ENCODE measurements at places on chromosomes 1 and 21.
A peak's percentile ranks its signal among the peaks of the same experiment; 100 is the strongest.

DNA sequence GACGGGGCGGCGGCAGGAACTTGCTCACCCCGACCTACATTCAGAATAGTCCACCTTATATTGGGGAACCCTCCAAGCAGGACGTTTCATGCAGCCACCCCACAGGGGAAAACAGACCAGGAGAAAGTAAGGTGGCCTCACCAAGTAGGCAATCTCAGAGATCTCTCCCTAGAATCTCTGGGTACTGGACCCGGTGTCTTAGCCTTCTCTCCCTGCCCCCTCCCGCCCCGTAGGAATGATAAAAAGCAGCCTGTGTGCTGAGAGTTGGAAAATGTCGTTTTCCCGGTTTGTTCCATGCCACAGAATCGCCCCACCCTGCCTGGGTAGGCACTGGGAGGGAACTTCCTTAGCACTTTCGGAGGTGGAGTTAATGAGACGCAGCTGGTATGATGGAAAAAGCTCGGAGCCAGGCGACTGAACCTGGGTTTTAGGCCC lies 789 bp upstream of the PTPN14 start:
- no peak for DNase-seq

DNA sequence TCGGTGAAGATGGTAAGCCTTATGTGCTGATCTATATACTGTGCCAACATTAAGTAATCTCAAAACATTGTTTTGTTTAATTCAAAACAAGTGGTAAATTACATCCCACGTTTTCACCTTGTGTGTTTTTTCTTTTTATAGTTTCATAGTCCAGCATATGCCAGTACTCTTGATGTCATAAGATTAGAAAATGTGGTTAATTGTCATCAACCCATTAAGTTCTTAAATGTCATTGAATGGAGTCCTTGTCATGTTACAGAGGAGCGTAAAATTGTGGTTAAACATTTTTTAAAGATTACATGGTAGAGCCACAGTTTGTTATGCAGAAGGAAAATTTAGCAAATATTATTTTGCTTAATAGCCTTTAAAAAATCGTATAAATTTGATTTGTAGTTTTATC lies 93.1 kb downstream of the FNBP1L start:
- DNase-seq, result no peak

GRCh38 chr1:241591317-241591716 lies 48.9 kb downstream of the CHML start:
- DNase-seq, result no peak

- DNase-seq, result no peak
These were observed 5.2 kb downstream of the GPR25 start for GRCh38 chr1:200877839-200878551.

DNA sequence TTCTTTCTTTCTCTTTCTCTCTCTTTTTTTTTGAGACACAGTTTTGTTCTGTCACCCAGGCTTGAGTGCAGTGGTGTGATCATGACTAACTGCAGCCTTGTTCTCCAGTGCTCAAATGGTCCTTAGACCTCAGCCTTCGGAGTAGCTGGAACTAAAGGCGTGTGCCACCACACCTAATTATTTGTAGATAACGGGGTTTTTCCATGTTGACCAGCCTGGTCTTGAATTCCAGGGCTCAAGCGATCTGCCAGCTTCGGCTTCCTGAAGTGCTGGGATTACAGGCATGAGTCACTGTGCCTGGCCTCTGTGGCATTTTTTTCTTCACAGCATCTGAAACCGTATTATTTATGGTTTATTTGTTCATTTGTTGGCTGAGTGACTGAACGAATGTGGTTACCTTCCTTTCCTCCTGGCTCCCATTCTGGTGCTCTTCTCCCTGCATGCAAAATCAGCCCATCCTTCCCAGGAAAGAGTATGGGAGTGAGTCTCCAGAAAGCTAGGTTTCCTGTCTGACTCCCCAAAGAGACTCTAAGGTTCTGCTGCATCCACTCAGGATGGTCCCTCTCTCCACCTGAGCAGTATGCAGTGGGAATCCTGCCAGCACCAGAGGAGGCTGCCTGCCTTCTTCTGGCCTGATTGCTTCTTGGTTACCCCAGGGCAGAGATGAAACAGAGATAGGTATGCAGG lies 155.0 kb upstream of the BEND5 start:
- DNase-seq, result no peak

DNA sequence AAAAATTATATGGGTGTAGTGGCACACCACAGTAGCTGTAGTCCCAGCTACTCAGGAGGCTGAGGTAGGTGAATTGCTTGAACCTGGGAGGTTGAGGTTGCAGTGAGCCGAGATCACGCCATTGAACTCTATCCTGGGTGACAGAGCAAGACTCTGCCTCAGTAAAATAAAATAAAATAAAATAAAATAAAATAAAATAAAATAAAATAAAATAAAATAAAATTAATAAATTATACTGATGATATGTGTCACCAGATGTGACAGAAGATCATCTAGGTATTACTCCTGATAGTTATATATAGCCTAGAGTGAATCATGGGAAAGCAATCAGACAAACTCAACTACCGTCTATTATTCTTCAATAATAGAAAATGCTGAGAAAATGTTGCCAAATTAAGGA lies 972.5 kb downstream of the MRPL39 start:
- no peak for DNase-seq

- no peak for DNase-seq
These were observed 99.6 kb upstream of the CDC42BPA start for GRCh38 chr1:227417756-227418480.

- DNase-seq, result no peak
These were observed 29.3 kb downstream of the SGIP1 start for GRCh38 chr1:66563094-66563800.

DNA sequence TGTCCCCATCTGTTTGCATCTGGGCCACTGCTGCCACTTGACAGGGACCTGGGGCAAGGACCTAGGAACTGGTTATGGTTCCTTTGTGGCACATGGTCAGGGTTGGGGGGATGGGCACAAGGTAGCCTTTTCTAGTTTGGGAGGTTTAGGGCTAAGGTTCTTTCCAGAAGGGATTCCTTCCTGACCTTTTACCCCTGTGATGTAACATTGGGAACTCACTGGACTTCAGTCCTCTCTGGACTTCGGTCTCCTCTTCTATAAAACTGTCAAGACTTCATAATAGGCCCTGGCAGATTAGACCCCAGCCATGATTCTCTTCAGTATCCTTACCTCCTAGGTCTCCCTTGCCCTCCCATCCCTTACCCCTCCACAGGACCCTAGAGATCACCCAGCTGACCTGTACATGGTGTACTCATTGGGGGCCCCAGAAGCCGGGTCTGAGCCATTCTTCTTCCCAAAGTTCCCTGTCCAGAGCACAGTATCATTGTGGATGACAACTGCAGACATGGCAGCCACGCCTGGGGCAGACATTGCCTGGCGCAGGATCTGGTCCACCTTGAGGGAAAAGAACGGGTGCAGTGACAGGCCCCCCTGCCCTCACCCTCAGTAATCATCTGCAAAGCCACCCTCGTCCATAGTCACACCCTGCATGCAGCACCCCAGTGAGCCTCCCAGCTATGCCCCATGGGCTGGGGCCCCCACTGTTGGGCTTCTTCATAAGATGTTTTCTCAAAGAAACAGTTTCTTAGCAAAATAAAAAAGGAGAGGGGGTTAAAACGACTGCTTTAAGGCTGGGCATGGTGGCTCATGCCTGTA lies 12.9 kb downstream of the LACTBL1 start:
- no peak for DNase-seq

DNA sequence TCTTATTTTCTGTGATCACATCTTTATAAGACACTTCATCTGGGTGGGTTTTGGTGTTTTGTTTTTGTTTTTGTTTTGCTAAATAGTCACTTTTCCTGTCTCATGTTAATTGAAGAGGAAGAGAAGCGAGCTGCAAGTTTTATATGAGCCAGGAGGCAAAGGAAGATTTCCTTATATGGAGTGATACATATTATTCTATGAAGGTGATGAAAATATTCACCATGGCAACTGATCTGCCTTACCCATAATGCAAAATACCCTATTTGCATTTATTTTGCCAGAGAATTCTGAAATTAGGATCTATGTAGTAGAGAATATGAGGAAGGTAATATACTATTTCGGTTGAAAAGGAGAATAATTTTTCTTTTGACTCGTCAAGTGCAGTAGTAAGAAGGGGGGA lies 13.9 kb downstream of the CXADR start:
- DNase-seq, result no peak

- DNase-seq, result no peak
These were observed 43.5 kb upstream of the ADARB1 start for GRCh38 chr21:45030682-45031570.

DNA sequence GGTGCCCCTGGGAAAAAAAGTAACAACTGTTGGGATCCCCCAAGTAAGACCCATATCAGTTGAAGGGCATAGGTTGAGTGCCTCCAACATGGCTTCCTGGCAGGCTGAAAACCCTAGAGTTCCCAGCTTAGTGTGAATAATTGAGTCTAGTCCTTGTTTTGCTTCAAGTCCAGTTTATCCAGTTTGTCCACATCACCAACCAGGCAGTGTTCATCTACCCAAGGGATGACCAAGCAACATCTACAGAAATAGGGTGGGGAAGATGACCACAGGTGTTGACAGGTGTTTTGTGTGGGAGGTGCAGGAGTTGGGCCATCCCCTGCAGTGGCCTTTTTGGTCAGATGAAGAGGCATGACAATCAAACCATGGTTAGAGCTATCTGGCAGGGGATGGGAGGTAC lies 54.3 kb upstream of the ERO1B start:
- DNase-seq, result no peak

DNA sequence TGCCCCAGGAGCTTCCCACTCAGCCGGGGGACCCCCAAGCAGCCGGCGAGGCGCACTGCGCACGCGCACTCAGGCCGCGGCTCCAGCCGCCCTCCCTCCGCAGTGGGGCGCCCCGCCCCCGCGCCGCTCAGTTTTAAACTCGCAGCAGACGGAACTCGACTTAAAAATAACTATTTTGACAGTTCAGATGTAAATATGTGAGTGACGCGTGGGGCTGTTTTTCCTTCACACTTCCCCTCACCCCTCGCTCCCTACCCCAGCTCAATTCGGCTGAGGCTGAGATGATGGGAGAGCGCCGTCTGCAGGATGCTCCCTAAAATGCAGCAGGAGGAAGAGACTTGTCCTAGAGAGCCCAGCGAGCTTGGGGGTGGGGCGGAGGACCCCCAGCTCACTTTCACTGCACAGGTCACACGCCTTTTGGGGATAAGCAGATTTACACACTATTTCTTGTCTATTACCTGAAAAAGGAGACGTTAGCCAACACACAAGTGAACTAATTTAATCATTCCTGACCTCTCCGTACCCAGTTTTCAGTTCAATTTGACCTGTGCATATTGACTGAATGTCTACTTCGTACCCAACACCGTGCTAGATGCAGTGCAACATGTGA lies 8.9 kb upstream of the LEMD1 start:
- no peak for DNase-seq

DNA sequence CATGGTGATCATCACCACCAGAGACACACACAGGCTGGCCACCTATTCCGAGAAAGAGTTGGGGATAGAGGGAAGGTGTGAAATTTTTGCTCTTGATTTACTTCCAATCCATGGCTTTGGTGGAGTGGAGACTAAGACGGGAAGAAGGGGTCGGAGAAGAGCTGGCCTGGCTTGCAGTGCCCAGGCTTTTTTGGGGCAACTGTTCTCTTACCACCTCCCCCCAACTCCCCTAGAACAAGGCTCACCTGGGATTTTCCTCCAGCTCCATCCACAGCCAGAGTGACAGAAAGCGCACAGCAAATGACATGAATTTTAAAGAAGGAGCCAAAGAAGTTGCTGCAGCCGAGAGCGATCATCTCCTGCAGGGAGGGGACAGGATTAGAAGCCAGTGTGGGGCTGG lies 16.0 kb downstream of the SLC26A9 start:
- no peak for DNase-seq

DNA sequence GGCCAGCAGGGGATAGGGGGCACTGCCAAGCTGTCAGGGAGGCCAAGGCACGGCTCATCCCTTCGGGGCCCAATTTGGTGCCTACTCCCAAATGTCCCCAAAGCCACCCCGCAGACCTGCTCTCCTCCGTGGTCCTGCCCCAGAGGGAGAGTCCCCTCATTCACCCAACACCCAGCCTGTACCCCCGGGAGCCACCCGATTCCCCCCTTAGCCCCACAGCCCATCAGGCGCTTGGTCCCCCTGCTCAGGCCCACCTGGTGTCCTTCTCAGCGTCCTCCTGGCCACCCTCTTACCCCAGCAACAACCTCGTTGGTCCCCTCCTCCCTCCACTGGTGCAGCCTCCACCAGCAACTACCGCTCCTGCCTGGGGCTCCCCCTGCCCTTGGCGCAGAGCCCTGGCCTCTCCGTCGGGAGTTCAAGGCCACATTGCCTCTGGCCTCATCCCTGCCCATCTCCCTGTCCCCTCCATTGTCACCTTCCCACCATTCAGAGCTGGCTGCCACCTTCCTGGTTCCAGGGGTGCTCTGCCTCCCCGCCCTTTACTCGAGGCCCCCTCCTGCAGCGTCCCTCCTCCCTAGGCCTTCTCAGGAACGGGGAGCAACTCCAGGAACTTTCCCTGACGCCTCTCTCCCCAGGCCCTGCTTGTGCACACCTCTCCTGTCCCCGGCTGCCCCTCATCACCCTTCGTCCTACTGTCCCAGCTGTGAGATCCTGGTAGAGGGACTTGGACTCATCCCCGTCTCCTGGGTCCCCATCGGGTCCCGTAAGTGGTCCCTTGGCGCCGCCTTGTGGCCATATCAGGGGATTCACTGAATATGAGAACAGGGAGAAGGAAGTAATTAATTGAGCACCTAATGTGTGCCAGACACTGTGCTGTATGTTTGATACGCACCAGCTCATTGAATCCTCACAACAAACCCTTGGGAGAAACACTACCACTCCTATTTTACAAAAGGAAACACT lies 73.9 kb downstream of the RAP1GAP start:
- peak; percentile 20 for DNase-seq

DNA sequence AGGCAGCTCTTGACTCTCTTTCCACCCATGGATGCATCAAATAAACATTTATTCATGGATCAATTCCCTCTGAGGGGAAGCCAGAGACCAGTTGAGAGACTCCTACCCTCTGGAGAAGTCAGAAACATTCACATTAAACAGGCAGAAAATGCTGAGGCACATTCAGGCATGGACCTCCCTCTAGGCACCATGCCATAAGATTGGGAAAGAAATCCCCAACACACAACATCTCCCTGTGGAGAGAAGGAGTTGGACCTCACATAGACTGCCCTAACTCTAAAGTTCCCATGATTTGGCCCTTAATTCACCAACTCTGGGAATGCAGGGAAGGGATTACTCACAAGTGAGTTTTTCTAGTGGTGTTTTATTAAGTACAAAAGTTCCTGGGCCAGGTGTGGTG lies 415.3 kb upstream of the C1orf87 start:
- no peak for DNase-seq

GRCh38 chr1:153967107-153967999 lies at the start of gene CREB3L4:
CREB3L4 (plus strand) TSS chr1:153967902; CDS start chr1:153968526, 624 bp downstream.
- peak; percentile 65 for DNase-seq

GRCh38 chr1:21594501-21594900 lies 74.7 kb downstream of the RAP1GAP start:
- no peak for DNase-seq

- no peak for DNase-seq
These were observed 72.2 kb upstream of the SELENON start for GRCh38 chr1:25727635-25728286.

GRCh38 chr1:110017792-110018191 lies 16.6 kb upstream of the STRIP1 start:
- DNase-seq, result no peak

GRCh38 chr1:113053344-113054126 lies 19.5 kb upstream of the LRIG2 start:
- no peak for DNase-seq

GRCh38 chr1:109910963-109911798 lies 532 bp downstream of the CSF1 start:
- no peak for DNase-seq

Data from stimulated activated CD4-positive, alpha-beta T cell treated with anti-CD3 and anti-CD28 coated beads, TNF-alpha, amount 100 ng/mL, for 1 hour (primary cell).